ENCODE measurements at places on chromosomes 7 and 10.

- DNase-seq = no peak
Measured at GRCh38 chr10:42150428-42151061, 487.8 kb downstream of the ZNF33B start.

GRCh38 chr7:148466120-148466519 is 124.4 kb upstream of the C7orf33 start:
- DNase-seq = no peak

- no peak for DNase-seq
Measured at GRCh38 chr10:110260746-110261477, 43.8 kb downstream of the SMNDC1 start.

DNA sequence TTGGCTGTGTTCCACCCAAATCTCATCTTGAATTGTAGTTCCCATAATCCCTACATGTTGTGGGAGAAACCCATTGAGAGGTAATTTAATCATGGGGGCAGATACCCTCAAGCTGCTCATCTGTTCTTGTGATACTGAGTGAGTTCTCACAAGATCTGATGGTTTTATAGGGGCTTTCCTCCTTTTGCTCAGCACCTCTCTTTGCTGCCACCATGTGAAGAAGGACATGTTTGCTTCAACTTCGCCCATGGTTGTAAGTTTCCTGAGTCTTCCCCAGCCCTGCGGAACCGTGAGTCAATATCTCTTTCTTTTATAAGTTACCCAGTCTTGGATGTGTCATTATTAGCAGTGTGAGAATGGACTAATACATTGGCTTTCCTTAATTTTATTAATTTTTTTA is 527.8 kb downstream of the MDFIC start:
- DNase-seq = no peak

- no peak for DNase-seq
Measured at GRCh38 chr10:6274040-6274439, 71.3 kb downstream of the PFKFB3 start.

- DNase-seq = no peak
Measured at GRCh38 chr10:74293686-74294371, 142.8 kb downstream of the ADK start.

DNA sequence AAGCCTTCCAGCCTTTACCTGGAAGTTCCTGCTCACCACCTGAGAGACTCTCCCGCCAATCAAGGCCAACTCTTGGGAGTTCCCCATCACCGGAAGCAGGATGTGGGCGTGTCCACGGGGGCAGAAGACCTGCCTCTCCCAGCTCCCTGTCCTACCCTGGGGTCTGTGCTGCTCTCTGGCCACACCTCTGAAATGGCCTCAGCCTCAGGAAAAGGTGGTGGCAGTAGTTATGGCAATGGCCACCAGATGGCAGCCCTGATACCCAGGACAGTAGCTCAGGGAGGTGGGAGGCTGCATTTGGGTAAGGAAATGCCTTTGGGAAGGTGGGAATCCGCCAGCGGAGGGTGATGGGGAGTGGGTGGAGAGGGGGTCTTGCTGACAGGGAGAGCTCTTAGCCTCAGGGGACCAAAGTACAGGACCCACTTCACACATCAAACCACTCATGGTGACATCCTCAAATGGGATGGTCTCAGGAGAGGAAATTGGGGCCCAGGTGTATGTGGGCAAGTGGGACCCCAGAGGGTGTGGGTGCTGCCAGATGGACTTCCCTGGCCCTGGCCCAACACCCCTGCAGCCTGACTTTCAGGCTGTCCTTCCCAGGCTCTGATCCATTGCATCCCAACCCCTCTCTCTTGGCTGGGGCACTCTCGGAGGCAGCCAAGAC is 33.9 kb downstream of the KAZALD1 start:
- peak; percentile 48 for DNase-seq

DNA sequence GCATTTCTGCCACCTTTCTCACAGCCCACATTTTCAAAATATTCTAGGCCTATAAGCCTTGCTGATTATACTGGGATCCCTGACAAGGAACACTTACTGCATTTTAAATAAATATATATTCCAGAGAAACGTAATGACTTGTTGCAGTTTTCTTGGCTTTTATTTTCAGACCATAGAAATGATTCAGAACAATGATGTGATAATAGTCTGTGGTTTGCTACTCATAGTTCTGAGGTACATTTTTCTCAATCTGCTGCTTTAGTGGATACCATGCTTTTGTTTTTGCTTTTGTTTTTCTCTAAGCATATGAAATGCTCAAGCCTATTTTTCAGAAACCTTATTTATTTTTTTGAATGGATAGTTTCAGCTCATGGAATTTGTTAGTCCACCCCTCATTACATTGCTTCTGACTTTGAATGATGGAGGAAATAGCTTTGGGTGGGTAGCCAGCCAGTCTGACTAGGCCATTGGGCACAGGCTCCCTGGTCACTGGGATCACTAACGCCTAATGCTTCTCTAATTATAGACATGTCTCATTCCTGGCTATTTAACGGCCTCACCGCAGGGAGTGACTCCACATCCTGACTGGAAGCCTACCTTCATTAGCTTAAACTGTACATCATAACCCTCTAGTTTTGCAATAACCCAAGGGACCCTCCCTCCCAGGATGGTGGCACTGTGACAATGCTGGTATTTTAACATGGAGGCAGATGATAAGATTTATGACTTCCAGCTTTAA is 66.1 kb downstream of the MBL2 start:
- DNase-seq = no peak

- DNase-seq = no peak
Measured at GRCh38 chr7:24216576-24217125, 67.3 kb upstream of the NPY start.

GRCh38 chr7:1112109-1112508 is 24.2 kb downstream of the GPER1 start:
- DNase-seq = no peak

DNA sequence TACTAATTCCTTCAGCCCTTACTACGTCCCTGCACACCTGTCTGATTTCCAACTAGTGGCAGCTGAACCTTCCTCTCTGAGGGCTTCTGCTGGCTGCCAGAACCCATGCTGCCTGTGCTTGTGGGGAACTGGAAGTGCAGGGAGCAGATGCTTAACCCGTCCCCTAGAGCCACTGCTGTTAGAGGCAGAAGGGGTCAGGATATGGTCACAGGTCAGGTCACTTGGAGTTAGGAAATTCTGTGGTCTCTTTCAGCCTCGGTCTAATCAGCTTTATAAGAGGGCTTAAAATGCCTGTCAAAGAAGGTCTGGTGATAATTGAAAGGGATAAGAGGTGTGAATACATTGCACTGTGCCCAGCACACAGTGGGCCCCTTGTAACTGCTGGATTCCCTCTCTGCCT is 82.0 kb downstream of the PLPP4 start:
- DNase-seq = no peak

DNA sequence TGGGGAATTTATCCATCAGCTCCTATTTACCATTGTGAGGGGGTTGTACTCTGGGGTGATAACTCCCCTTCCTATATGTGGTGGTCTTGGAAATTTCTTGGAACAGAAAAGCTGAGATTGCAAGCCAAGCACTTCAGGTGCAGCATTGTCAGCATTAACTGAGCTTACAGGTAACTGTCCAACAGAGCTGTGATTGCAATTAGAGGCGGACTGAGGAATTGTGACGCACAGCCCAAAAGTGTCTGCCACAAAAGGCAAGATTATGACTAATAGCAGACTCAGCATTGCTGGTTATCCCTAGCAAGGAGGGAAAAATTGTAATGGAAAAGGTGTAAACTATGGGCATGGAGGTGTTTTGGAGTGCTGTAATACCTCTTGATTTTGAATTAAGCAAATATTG is 126.1 kb upstream of the AGR3 start:
- DNase-seq = no peak

- no peak for DNase-seq
Measured at GRCh38 chr10:52438119-52438518, 124.0 kb downstream of the DKK1 start.

Measured in activated T-helper 1 cell treated with anti-CD3 and anti-CD28 coated beads, Interleukin-2, amount 50 U/mL, for 16 hours (primary cell).